ENCODE measurements at places on chromosomes 7 and 10. TPM values are rescaled to one million over a fixed set of nuclear protein-coding genes. Genes with fewer than 3 reads are reported as not detected.

OPN4 gene
- polyA plus RNA-seq = 2.3 TPM

NUTM2B gene
- polyA plus RNA-seq = 1.6 TPM

CYP2E1 gene
- 1.6 TPM for polyA plus RNA-seq

GSTO2 gene
- polyA plus RNA-seq = 1.1 TPM

BLNK gene
- 3.4 TPM for polyA plus RNA-seq

ADCY1 gene
- polyA plus RNA-seq = 12.0 TPM

ZNF775 gene
- 9.3 TPM for polyA plus RNA-seq

SPDYE16 gene
- polyA plus RNA-seq = 4.5 TPM

AKR1C4 gene
- polyA plus RNA-seq = not detected

RAMP3 gene
- 5.6 TPM for polyA plus RNA-seq

DYNC1I1 gene
- 0.58 TPM for polyA plus RNA-seq

NME8 gene
- not detected for polyA plus RNA-seq

RSBN1L gene
- 15.5 TPM for polyA plus RNA-seq

KEL gene
- 1.1 TPM for polyA plus RNA-seq

IDE gene
- 15.0 TPM for polyA plus RNA-seq

DNAAF5 gene
- polyA plus RNA-seq = 31.6 TPM

FLNC gene
- 823 TPM for polyA plus RNA-seq

SLC18A2 gene
- 0.27 TPM for polyA plus RNA-seq

NCF1 gene
- 1.6 TPM for polyA plus RNA-seq

FOXI2 gene
- 0.36 TPM for polyA plus RNA-seq

DOCK1 gene
- 29.9 TPM for polyA plus RNA-seq

GPR141 gene
- 0.28 TPM for polyA plus RNA-seq

All from hindlimb muscle (tissue), 1 donor.